Left hindlimb (tissue), 1 donor: ENCODE measurements at places on chromosomes 6 and 20.

GRCh38 chr6:105363100-105363754 lies 39.7 kb downstream of the PREP start:
- no peak for DNase-seq

GRCh38 chr20:34892671-34893070 lies 16.3 kb downstream of the ACSS2 start:
- no peak for DNase-seq

DNA sequence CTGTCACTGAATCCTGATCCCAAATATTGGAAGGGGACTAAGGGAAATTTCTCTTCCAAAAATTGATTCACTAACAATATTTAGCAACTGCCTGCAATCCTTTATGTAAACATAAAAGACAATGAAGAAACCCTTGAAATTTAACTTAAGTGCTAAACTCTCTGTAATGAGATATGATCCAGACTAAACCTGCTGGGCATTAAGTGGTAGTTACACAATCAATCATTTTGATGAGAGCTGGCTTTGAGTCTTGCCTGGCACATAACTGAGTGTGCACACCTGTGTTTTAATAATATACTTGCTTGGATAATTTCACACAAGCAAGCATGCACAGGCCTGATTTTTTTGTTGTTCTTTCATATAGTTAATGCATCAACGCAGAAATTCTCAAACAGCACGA lies 9.8 kb upstream of the ZFP64 start:
- no peak for DNase-seq

- no peak for DNase-seq
These were observed 1.1 kb downstream of the SLC22A23 start for GRCh38 chr6:3455569-3456394.

DNA sequence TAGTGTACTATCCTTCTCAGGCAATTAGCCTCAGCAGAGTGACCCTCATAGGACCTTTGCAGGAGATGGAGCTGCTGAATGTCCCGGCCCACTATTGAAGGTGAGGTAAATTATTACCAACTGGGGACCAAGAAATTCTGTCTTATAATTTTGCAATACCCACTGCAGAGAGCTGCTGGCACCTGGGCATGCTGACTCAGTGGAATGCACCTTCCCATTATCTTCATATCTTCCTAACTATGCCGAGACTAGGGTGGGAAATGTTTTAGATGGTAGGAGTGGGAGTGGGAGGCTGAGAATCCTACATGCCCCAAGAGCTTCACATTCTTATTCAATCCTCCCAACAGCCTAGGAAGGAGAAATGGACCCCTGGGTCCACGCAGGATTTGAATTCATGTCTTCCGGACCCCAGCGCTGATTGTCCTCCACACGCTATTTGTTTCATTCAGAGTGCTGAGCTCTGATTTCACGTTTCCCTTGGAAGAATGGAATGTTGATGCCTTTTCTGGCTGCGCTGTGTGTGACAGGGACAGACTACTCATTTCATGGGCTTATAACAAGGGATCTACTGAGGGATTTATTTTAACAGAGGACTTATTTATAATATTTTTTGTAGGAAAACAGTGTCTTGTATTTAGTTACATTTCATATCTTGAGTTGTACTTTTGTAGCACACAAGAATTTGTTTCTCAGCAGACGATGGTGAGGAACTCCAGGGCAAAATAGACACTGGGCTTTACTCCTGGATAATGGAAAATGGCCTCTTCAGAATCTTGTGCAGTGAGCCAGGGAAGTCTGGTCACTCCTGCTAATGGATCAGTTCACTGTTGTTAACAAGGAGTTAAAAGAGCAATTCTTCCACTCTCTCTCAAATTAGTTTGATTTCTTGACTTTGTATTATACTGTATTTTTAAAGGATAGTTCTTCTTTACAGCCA lies 66.4 kb downstream of the FYN start:
- no peak for DNase-seq
